Brain pericyte (primary cell): ENCODE measurements at places on chromosomes 2 and 18.
A peak's percentile ranks its signal among the peaks of the same experiment; 100 is the strongest.

DNA sequence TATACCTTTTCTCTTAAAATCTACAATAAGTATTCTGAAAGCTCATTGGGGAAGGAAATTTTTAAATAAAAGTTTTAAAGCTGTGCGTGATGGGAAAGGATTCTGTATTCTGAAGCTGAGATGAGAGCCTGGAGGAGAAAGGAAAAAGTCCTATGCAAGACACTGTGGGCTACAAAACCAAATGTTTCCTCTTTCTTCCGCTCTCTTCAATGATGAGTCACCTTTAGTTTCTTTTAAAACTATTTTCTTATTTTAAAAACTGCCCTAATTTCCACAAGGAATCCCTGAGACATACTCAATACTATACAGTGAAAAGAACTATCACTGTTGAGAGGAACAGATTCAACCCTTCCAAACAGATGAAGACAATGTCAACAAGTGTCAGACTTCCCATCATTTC, 87.4 kb downstream of the INO80D start:
- no peak for DNase-seq

DNA sequence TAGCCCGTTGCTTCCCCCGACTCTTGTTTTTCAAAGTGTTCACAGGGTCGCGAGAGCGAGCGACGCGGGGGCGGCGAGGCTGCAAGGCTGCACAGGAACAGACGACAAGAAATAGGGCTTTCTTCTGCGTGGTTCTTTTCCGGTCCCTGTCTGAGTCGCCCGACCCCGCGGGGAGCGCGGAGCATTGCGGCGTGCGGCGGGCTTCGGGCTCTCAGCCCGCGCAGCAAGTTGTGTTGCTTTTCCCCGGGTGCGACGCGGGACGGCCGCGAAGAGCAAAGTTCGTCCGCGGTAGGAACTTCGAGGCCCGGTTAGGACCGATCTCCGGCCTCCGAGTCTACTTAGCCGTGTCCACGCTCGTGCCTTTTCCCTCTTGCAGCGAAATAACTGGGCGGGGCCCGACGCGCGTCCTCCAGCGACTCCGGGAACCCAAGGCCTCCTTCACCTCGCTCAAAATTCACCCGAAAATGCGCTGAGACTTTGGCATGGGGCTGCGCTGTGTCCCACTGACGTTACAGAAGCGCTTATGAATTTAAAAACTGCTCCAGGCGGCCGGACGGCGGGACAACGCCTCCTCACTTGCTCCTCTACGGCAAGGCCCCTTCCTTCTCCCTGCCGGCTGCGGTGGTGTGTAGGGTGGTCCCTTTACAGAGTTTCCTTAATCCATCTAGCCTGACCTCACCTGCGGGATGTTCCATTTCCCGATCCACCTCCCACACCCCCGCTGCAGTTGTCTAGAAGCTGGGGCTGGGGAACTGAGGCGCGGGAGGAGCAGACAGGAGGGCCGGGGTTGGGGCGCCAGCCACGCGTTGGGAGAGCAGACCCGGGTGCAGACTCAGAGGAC, 1.5 kb upstream of the BCL2L11 start:
- DNase-seq = no peak

DNA sequence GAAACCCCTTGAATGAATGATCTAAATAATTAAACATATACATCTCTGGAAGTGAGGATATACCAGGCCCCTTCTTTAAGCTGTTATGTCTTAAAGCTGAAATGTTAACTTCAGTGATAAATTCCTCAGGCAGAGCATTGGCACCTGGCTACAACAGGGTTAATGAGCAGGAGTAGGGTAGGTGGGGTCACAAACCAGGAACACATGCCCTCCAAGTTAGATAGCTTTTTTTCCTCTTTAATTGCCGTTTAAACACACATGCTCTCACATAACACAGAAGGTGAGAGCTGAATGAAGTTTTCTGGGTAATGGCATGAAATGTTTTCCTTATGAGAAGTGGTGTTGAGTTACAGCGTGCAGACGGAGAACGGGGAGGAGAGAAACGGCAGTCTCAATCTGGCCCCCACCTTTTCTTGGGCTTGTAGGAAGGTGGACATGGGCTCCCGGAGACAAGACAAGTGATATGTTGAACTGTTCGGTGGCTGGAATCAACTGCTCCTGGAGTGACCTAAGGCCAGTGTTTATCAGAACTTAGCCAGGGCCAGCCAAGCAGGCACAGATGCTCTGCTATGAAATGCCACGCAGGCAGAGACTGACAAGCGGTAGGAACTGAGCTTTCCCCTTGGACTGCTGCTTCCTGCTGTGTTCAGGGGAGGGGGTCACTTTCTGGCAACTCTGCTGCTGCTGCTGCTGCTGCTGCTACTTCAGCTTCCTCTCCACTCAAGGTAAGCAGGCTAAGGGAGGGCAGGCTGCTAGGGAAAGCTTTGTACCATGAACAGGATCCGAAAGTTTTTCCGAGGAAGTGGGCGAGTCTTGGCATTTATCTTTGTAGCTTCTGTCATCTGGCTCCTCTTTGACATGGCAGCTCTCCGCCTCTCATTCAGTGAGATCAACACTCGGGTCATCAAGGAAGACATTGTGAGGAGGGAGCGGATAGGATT, at the start of gene GALNT5:
GALNT5 (plus strand) TSS at position 394 of the 941 bp plus-strand sequence; CDS start at position 772, 378 bp downstream.
- DNase-seq = peak; percentile 47

GRCh38 chr2:50859110-50859509, 172.8 kb downstream of the NRXN1 start:
- no peak for DNase-seq

DNA sequence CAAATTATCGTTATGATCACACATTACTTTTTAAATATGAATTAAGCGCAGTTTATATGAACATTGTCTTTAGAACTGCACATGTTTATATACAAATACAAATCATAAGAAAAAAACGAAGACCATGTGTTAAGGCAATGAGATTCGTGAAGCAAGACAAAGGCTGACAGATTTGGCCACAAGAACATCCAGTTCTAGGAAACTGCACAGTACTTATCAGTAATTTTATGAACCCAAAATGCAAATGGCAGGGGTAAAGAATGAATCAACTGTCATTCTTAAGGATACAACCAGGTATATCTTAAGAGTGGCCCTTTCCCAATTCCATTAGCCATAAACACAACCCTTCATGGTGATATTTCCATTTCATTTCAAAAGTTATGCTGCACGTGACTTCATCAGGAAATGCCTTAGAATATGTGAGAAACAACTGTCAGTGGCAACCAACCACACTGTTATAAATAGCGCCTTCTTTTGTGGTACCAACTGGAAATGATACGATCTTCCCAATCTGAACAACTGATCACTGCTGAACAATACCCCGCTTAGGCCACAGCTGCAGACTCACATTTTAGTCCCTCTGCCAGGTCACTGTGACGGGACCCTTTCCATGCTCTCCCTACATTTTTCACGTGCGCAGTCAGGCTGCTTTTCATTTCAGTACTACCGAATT, 144.9 kb downstream of the L3MBTL4 start:
- DNase-seq = no peak

DNA sequence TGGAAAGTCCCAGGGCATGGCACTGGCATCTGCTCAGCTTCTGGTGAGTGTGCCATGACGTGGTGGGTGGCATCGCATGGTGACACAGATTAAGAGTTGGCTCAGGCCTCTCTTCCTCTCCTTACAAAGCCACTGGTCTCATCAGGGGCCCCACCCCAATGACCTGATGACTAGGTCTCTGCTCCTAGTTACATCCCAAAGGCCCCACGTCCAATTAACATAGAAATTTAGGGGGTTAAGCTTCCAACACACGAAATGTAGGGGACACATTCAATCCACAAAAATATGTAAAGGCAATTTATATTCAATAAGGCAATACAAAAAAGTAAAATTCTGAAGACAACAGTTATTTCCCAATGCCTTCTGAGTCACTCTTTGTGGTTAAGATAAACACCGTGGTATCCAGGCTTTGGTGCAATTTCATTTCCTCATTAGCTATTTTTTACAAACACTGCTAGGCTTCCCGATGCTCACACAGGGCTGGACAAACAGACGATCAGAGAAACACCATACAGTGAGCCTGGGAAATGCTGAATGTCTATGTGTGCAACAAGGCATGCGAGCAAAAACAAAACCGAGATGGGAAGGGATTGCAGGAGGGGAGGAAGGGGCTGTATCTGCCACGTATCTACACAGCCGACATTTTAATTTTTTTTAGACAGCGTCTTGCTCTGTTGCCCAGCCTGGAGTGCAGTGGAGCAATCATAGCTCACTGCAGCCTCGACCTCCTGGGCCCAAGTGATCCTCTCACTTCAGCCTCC, 67.2 kb downstream of the MBP start:
- DNase-seq = peak; percentile 90

GRCh38 chr18:58768293-58768974, 96.2 kb upstream of the ZNF532 start:
- no peak for DNase-seq

DNA sequence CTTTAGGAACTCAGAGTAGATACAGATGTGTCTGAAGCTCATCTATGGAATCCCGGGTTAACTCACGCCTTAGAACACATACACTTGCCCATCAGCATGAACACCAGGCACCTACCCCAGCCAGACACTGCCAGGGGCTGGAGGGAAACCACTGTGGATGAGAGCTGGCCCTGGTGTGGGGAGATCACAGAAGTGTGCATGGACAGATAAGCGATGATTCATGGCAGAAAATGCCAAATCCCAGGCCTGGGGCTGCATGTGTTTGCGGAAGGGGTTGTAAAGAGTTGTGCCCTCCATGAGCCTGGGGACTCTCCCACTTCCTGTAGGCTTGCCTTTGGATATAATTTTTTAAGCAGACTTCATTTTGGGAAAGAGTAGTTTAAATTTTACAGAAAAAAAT, 193.4 kb downstream of the FHOD3 start:
- DNase-seq = no peak

DNA sequence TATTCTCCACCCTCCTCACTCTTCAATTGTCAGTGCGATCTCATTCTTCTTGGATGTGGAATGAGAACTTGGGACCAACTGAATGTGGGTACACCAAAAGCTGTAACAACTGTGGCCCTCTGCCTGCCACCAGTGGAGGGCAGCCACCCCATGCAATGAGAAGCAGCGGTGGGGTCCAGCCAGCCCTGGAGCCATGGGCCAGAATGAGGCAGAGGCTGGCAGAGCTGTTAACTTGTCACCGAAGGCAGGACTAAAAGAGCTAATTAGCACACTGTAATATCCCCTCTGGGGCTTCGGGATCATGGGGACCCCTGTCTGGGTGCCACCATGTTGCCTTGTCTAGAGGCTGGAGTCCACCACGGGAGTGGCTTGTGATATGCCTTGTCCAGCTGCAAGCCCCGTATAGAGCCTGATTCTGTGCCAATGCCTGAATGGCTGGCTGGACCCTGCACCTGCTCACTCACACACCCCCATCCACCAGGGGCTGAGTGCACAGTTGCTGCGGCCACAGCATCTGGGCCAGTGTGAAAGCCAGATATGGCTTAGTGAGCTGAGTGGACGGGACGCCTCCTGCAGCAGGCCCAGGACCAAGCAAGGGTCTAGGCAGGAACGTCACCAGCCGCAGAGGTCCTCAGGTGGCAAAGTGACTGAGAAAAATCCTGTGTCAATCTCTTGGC, 680.5 kb downstream of the DSC3 start:
- no peak for DNase-seq

- DNase-seq = no peak
These were observed 36.4 kb downstream of the CACNB4 start for GRCh38 chr2:152062125-152063091.

- no peak for DNase-seq
These were observed 196.1 kb downstream of the UBE2E3 start for GRCh38 chr2:181176540-181176939.

- no peak for DNase-seq
These were observed 22.4 kb downstream of the MOGAT1 start for GRCh38 chr2:222693837-222694236.
